Upper lobe of right lung (tissue), 1 donor: ENCODE measurements at places on chromosomes 1 and 21. TPM values are rescaled to one million over a fixed set of nuclear protein-coding genes. Genes with fewer than 3 reads are reported as not detected.

The IFNGR2 gene
- total RNA-seq: 69.3 TPM

DNA sequence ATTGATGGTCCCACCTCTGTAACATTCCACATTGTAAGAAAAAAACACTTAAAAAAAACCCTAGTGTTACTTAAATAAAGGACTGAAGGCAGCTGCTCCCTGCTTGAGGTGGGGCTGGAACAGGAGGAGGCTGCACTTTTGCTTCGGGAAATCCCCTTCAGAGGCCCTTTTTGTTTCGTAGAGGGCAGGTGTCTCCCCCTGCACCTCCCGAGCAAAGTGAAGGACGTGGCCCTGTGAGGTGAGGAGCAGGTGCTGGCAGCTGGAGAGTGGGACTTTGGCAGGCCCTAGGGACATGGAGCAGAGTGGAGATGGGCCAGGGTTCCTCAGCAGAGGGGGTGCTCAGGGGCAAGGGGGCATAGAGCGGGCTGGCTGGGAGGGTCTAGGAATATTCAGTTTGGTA, 33.4 kb upstream of the WNT4 start:
- no peak for DNase-seq

DNA sequence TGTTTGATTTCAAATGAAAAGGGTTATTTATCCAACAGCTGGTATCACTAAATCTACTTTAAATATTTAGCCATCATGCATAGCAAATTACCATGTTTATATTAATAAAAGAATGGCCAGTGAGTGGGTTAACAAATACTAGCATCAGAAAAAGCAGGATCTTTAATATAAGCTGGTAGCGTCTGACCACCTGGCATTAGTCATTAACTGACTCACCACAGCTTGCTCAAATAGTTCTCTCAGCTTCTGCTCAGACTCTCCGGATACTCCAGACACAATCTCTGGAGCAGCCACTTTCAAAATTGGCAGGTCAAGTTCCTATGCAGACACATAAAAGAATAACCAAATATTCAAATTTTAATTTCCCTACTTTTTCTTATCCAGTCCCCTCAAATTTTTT, 29.6 kb downstream of the NVL start:
- DNase-seq: no peak

The NBPF4 gene
- total RNA-seq: not detected

The MAP10 gene
- total RNA-seq: 2.1 TPM

GRCh38 chr1:237791592-237791991, 99.1 kb downstream of the ZP4 start:
- no peak for DNase-seq

DNA sequence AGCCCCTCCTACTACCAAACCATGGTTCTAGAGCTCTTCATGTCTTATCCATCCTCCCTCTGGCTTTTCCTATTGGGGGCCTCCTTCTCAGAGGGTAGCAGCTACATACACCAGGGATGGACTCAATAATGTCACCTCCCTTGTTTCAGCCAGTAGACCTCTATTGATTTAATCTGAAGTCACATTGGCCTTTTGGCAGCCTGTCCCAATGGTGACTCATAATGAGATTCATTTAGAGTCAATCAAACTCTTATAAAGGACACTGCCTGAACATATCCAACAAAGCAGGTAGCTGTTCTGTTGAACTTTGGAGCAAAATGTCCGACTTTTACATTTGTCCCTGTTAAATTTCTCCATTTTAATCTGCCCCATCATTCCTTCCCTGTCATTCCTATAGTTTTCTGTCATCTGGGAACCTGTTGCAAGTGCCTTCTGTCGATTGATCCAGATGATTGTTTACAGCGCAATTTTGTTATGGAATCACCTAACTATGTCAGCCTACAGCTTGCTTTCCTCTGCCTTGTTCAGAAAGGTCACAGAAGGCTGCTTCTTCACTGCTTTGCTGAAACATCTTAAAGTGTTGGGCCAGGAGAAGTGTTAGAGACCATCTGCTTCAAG, 105.9 kb downstream of the ETS2 start:
- DNase-seq: no peak

GRCh38 chr1:161970633-161971032, 53.0 kb downstream of the OLFML2B start:
- DNase-seq: no peak

DNA sequence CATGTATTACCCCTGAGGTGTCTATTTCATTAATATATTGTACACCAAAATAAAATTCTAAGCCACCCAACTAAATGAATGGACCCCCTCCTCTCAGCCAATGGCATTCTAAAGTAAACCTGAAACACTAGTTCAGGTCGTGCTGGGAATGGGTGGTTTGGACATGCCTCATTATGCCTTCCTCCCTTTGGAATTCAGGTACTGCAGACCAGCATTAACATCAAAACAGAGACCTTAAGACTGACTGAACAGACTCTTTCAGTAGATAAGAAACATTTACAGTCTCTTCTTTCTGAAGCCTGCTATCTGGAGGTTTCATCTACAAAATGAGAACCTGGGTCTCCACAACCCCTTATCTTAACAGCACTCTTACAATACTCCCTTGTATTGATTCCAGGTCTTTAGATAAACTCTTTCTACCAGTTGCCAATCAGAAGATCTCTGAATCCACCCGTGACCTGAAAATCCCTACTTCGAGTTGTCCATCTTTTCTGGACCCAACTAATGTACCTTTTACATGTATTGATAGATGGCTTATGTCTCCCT, 93.6 kb downstream of the PKN2 start:
- DNase-seq: no peak

The XCL1 gene
- 0.90 TPM for total RNA-seq

The AK5 gene
- not detected for total RNA-seq

GRCh38 chr21:22374218-22374969, 1376.2 kb downstream of the NCAM2 start:
- DNase-seq: no peak

DNA sequence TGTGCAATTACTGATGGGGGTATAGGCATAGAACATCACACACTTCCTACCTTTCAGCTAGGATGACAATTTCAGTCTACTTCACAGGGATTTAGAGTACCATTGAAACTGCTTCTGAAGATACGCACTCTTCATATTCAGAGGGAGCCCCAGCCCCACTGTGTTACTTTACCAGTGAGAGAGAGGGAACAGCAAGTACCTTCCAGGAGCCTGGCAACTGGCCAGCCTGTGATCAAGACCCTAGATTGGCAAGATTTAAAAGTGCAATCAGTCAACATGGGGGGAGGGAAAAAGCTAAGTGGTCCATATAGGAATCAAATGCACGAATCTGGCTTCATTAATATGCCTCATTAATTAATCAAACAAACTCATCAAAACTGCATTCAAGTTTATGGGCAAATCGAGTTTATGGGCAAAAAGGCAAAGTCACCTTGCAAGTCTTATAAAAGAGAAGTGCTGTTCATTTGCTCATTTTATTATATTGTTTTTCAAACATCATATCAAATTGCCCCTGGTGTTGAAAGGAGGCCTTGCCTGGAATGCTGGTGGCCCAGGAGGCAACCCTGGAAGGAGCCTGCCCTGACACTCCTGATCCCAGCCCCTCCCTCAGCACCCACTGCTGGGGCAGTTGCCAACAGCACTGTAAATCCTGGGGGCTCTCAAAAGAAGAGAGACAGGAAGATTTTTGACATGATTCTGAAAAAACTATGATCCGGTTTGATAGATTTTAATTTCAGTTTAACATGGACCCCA, 184.9 kb upstream of the DPT start:
- no peak for DNase-seq

DNA sequence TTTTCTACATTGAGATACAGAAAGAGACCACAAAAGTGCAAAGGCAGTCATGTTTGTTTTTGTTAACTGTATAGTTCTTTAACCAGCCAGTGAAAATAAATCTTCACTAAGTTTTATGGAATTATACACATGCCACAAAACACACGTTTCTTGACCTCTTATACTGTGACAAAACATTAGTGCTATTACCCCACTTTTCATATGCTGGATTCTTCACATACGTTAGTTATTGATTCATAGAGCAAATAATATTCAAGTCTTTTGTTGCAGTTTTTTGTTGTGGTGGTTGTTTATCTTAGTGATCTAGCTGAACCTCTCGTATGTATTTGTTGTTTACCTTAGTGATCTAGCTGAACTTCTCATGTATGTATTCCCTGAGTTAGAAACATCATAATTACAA, 28.0 kb downstream of the LYPLAL1 start:
- no peak for DNase-seq

The TSPEAR gene
- 0.23 TPM for total RNA-seq

DNA sequence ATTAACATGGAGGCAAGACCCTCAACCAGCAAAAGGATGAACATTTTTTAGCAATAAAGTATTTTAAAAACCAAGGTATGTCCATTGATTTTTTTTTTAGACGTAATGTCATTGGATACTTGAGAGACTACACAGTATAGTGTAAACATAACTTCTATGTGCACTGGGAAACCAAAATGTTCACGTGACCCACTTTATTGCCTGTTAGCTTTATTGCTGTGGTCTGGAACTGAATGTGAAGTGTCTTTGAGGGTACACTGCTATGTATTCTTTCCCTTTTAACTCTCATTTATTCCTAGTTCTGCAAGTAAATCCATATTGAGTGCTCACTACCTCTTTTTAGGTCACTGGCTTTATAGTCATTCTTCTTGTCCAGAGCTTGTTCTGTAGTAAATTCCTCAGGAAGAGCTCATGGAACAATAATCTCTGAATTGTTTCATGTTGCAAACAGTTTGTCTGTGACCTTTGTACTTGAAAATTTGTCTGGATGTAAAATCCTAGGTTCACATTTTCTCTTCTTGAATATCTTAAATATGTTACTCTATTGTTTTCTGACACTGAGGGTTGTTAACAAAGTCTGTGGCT, 20.6 kb downstream of the ABCD3 start:
- DNase-seq: no peak

The FCGR2B gene
- total RNA-seq: 30.7 TPM

GRCh38 chr1:54499360-54500106, 48.5 kb upstream of the ACOT11 start:
- no peak for DNase-seq

DNA sequence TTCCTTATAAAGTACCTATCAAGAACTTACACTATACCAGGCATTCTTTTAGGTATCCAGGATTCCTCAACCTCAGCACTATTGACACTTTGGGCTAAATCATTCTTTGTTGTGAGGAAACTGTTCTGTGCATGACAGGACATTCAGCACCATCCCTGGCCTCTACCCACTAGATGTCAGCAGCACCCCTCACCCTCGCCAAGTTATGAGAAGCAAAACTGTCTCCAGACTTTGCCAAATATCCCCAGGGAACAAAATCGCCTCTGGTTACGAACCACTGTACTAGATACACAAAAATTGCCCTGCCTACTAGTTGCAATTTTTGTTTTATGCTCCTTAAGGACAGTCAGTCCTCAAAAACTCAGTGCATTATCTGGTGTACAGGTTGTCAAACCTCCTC, 35.7 kb downstream of the PALMD start:
- DNase-seq: no peak

GRCh38 chr1:25443030-25443699, 12.5 kb downstream of the MACO1 start:
- no peak for DNase-seq

- no peak for DNase-seq
Measured at GRCh38 chr1:151175863-151176262, at the start of gene TMOD4. Gene TMOD4, minus strand, starts transcription at chr1:151175981. Its CDS starts 1,106 bp downstream, at chr1:151174875.

The RIPK4 gene
- total RNA-seq: 10.9 TPM

The FAM3B gene
- 5.2 TPM for total RNA-seq

The SLAMF9 gene
- total RNA-seq: not detected

The GALE gene
- total RNA-seq: 62.9 TPM
